ENCODE measurements at places on chromosomes 6 and 20.

DNA sequence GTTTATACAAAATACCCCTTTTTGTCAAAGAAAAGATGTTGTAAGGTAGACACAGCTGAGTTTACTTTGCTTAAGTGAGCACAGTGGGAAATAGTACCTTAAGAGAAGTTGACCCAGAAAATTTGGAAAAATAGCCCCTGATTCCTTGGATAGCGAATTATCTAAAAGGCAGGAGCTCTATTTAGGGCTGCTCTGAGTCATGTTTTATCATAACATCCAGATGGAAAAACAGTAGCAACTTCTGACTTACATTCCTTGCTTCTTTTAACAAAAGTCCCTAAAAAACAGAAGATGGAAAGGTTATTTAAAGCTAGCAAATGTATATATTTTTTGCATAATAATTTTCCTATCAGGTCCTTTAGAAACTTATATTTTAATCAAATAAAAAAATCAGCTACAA is 59.0 kb downstream of the THEMIS start:
- no peak for DNase-seq

- DNase-seq, result no peak
These were observed 451 bp downstream of the DNAJC5 start for GRCh38 chr20:63895202-63895951.

GRCh38 chr6:4167123-4167522 is 31.7 kb upstream of the ECI2 start:
- no peak for DNase-seq

GRCh38 chr6:54031169-54031568 is 80.1 kb upstream of the MLIP start:
- no peak for DNase-seq

- DNase-seq, result no peak
These were observed 149.9 kb downstream of the MMS22L start for GRCh38 chr6:97133067-97133466.

DNA sequence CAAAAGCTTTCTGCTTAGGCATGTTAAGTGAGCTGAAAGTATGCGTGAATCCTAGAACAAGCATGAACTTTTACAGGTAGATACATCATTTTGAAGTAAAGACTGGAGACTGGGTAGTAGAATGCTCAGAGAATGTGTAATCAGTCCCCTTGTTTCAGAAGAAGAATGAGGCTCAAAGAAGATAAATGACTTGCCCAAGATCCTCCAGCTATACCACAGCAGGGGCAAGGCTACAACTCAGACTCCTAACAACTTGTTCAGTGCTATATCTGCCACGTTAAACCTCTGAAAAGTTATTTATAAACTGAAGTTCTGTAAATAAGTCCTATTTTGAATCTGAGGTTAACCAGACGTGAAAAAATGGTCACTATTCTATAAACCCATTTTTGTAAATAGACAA is 2.9 kb downstream of the RIPOR2 start:
- DNase-seq, result no peak

- DNase-seq, result no peak
These were observed 1.9 kb upstream of the ULBP1 start for GRCh38 chr6:149961728-149962425.

GRCh38 chr6:169253337-169254238 is at the start of gene THBS2:
THBS2 (minus strand) TSS chr6:169253846; CDS start chr6:169250784, 3,062 bp downstream.
- no peak for DNase-seq

DNA sequence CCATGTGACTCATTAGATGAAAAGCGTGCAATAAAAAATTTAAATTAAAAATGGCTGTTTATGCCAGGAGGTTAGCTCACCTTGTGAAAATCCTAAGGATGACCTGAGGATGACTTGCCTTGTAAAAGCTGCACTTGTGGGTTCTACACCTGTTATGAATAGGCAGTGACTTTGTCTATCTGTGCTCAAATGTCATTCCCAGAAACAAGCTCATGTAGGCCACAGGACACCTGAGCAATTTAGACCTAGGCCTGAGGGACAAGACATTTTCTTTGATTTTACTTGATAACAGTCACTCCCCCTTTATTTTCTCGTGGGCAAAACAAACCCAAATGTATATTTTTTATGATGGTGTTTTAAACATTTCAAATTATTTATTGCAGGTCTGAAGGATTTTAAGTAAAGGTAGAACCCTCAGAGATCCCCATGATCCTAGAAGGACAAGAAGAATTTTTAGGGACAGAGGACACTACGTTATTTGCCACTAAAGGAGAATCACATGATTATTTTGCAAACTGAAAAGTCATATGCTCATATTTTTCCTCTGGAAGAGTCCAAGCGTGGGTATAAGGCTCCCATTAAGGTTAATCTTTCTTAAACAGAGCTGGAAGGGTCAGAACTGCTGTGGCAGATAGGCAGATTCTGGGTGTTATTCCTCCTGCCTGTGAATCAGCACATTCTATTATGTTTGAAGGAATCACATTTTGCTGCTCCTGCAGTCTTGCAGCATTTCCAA is 277.5 kb upstream of the MAN1A1 start:
- no peak for DNase-seq

DNA sequence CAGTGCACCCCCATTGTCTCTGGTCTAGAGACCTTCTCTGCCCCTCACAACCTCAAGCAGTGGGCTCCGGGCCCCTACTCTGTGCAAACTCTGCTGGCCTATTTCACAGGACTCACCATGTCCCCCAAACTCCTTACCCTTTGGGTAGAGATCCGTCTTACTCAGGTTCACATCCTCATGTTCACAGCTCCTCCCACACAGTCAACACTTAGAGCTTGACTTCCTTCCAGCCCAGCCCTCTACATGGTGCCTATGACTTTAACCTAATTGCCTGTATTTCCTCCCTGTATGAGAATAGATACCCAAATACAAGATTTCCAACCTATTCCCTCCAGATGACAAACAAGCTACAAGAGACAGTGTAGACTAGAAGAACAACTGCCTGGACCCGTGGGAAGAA is 528.6 kb upstream of the JARID2 start:
- no peak for DNase-seq

DNA sequence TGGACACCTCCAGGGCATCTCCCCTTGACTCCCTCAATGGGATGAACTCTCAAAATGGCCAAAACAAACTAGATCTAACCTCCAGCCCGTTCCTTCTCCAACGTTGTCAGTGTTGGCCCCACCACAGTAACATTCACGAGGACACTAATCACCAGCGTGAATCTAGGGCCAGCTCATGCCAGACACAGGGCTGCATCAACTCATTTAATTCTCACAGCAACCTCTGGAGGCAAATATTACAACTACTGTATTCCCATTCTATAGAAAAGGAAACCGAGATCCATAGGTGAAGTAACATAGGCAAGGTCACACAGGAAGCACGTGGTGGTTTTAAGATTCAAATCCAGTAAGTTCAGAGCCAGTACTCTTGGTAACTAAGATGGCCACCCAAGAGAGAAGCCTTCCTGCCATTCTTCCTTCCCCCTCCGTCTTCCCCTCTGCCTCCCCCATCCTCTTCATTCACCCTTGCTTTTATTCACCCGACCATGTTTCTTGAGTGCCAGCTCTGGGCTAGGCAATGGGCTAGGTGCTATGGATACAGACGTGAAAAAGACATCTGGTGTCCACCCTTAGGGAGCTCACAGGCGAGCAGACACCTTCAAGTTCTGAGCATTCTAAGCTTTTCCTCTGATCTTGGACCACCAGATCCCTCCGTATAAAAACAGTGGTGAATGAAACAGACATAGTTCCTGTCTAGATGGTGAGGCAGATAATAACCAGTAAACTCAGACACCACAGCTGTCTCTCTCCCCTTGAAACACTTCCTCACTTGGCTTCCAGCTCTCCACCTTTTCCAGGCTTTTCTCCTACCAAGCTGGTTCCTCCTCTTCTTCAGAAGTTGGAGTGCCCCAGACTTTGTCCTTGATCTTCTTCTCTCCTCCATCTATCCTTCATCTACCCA is 9.6 kb downstream of the CCM2L start:
- peak; percentile 17 for DNase-seq

GRCh38 chr20:41872930-41873329 is 254.8 kb upstream of the CHD6 start:
- DNase-seq, result no peak

DNA sequence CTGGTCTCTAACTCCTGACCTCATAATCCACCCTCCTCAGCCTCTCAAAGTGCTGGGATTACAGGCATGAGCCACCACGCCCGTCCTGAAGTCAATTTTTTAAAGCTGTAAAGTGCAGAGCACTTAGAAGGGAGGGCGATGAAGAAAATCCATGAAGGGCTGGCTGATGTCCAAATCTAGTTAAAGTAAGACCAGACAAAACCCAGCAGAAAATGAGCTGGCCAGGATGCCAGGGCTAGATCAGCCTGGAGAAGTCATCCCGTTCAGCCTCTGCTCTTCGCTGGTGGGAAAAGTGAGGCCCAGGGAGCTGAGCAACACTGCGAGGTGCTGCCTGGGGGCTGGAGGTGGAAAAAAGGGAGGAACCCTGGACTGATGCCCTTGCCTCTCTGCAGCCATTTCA is 3.1 kb downstream of the BPIFB4 start:
- DNase-seq, result no peak

DNA sequence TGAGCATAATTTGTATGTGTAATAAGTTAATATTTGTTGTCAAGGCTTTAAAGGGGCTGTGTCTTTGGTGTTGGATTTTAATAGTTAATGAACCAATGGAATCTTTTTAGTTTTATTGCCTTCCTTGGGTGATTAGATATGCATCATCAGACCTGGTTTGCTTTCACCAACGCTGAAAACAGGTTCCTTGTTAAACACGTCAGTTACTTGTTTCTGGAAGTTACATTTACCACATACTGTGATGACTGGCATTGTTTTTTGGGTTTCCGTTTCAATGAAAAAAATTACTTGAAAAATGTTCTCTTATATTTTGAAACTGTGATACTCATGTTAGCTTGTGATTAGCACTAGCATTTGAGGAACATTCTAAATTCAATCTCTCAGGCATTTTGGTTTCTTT is 58.6 kb upstream of the RNF144B start:
- no peak for DNase-seq

- DNase-seq, result no peak
These were observed 45.6 kb downstream of the EDN1 start for GRCh38 chr6:12335717-12336116.

- no peak for DNase-seq
These were observed 7.2 kb downstream of the PNLDC1 start for GRCh38 chr6:159807150-159807858.

DNA sequence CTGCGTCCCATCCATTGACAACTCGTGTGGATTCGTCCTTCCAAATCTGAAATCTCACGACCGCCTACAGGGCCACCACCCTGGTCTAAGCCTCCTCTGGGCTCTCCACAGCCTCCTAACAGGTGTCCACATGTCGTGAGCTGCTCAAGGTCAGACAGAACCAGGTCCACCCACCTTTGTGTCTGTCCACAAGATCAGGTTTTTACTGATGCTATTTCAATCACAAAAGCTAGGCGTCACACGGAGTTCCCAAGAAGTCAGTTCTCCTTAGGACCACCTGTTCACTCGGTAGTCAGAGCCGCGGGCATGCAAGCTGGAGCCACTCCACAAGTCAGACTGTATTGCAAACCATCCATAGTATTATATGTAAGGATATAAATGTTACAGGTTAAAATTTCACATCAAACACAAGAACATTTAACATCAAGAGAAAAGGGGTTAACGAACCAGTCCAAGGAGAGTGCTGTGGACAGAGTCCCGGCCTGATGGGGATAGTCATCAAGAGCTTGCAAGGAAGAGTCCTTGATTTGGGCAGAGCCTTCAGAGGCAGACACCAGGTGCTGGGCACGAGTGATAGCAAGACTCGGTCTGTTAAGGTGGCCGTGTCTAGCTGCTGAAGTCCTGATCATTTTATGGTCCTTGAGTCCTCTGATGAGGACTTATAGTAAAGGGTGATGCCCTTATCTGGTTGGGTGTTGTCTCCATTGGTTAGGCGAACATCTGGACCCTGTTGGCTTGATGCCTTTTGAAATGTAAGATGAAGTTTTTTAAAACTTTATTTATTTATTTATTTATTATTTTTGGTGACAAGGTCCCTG is 731 bp upstream of the DNPH1 start:
- DNase-seq, result no peak

DNA sequence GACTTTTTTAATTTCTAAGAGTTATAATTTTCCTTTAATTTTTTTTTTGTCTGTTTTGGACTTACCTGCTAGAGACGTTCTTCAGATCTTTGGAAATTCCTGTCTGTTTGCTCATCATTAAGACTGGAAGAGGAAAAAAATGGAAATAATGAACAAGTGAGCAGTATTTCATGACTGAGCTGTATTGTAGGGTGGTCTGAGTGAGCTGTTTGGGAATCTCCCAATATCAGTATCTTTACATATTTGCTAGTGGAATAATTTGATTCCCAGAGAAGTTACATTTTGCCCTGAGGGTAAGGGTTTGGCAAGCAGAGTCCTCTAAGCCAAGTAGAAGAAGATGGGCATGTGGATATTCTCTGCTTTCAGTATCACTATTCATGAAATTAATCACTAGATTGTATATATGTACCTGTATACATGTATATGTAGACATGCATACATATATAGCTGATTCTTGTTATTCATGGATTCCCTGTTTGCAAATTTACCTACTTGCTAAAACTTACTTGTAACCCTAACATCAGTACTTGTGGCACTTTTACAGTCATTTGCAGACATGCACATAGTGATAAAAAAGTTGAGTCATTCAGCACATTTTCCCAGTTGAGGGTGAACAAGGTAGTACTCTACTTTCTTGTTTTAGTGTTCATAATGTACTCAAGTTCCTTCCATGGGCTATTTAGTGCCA is 13.5 kb downstream of the ZC2HC1B start:
- DNase-seq, result no peak

DNA sequence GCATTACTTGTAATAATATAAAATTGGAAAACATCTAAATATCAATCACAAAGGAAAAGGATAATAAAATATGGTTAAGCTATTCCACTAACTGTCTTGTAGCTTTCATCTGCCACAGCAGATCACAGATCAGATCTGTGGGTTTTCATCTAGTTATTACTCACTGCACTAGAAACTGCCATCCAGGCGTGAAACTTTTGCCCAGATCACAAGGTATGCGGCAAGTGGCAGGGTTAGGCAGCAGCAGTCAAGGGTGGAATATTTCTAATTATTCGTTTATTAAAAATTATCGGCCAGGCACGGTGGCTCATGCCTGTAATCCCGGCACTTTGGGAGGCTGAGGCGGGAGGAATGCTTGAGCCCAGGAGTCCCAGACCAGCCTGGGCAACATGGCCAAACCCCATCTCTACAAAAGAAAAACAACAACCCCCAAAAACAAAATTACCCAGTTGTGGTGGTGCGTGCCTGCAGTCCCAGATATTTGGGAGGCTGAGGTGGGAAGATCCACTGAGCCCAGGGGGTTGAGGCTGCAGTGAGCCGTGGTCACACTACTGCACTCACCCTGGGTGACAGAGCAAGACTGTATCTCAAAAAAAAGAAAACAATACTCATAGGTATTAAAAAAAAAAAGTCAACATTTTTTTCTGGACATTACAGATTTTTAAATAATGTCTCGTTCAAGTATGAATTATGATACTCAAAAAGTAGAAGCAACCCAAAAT is 32.1 kb downstream of the BEND3 start:
- no peak for DNase-seq

- no peak for DNase-seq
These were observed 81.0 kb downstream of the GPX5 start for GRCh38 chr6:28606424-28607391.

DNA sequence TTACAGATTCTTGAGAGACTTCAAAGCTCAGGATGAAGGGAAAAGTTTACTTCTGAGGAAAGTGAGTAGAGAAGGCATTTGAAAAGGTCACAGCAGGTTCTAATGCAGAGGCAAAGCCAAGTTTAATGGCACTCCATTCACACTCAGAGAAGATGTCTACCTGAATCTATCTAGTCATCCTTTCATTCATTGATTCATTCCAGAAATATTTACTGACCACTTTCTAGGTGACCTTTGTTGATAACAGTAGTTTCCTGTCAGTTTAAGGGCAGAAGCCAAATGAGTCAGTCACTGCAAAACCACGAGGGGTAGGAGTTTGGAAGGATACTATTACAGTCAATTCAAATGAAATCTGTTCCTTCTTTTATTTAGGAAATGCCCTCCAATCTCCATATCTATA is 30.8 kb downstream of the FBXO5 start:
- DNase-seq, result no peak

All from CD8-positive, alpha-beta T cell (primary cell).